ENCODE measurements at places on chromosomes 4 and X.

- no peak for DNase-seq
These were observed 352.6 kb downstream of the NR3C2 start for GRCh38 chr4:148089624-148090023.

DNA sequence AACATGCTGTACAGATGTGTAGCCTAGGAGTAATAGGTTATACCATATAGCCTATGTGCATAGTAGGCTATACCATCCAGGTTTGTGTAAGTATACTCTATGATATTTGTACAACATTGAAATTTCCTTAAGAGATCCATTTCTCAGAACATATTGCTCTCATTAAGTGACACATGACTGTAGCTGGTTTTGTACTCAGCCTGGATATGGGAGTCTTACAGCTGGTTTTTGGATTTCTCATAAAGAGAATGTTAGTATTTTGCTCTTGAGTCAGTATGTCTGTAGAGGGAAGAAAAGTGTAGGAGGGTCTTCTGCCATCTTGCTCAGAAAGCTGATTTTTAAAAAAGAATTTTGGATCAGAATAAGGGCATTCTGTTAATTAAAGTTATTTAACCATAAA, 85.3 kb downstream of the SMARCA5 start:
- no peak for DNase-seq

DNA sequence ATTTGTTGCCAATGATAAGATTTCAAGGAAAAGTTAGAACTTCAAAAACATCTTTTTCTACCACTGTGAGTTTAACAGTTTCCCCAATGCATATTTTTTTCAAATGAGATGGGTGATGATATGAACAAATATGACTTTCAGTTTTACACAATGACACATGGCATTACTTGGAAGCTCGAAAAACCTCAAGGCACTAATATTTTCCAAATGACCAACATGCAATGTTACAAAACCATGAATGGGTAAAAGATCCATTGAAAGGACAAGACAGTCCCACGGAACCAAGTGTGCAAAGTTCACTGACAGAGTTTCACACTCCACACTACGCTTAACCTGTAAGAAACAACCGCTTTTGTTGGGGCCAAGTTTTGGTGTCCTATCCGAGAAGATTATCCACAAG, 84.5 kb downstream of the CD99L2 start:
- DNase-seq: no peak

DNA sequence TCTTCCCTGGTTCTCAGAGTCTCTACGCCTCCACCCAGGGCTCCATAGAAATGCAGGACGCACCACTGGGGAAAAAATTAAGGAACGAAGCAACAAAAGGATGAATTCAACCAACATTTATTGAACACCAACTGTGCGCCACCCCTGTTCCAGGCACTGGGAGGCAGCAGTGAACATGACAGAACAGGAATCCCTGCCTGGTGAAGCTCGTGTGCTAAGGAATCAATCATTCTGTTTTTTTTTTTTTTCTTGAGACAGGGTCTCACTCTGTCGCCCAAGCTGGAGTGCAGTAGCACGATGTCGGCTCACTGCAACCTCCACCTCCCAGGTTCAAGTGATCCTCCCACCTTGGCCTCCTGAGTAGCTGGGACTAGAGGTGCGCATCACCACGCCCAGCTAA, 1.9 kb upstream of the FTSJ1 start:
- DNase-seq: no peak

DNA sequence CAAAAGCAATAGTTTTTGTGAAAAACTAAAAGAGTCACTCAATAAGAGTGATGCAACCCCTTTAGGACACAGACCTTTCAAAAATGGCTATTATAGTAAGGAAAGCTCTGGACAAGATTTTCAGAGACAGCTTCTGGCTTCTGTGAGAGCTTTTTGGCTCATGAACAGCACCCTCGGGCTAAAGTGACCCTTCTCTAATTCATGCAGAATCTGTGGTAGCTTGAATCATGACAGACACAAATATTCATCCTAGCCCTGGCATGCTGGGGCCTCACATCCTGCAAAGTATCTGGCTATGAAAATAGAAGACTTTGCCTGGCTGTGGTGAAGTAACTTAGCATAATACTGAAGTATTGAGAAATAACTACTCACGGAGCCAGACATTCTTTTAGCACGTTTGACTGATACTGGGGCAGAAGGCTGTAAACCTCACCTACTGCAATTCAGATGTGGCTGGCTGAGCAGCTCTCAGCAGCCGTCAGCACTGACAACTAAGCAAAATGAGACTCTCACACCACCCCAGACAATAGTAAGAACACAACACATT, 327.3 kb downstream of the MAPK10 start:
- DNase-seq: peak; percentile 64

- DNase-seq: no peak
These were observed 13.3 kb downstream of the MPP1 start for GRCh38 chrX:154791939-154792338.

DNA sequence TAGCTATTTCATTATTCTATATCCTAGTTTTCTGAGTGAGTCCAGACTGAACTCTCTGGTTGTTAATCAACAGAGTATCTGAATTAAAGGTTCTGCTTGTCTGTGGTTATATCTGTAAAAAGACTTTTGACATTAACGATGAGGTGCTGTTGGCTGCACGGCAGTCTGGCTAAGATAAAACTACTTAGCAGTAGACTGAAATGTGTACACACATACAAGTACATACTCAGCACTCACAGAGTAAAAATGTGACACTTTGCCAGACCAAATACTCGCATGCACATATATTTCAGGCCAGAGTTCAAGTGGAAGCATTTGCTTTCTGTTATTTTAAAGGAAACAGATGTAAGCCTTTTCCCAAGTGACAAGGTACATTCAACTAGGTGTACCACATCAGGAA, 80.5 kb downstream of the PRDM5 start:
- DNase-seq: peak; percentile 8

DNA sequence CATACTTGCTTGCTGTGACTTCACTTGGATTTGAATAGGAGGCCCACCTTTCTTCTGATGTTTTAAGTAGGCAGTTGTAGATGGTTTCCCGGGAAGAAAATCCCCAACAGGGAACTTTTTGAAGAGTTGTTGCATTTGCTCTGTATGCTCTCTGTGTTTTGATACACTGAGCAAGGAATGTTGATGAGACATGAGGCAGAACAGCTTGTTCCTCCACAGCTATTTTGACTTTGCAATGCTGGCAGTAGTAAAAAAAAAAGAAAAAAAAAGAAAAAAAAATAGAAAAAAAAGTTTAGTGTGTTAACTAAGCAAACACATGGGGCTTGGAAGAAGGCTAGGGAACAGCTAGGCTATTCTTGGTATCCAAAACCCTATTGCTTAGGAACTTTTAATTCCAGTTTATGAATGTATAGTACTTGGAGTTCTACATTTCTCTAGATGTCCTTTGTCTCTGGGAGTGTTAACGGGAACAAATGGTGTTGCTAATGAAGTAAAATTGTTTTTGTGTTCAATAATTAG, 23.4 kb upstream of the PAQR3 start:
- DNase-seq: no peak
